Suppressor macrophage treated with lipopolysaccharide for 4 hours (primary cell): ENCODE measurements at places on chromosomes 5 and 9.

GRCh38 chr5:93622240-93622885, 39.3 kb downstream of the NR2F1 start:
- no peak for DNase-seq

- DNase-seq = no peak
Observed at GRCh38 chr9:74949859-74950855, 2.6 kb downstream of the C9orf40 start.

- DNase-seq = no peak
Observed at GRCh38 chr9:96495341-96495740, 45.4 kb downstream of the HABP4 start.

- DNase-seq = no peak
Observed at GRCh38 chr5:94711785-94712184, 93.3 kb downstream of the SLF1 start.

DNA sequence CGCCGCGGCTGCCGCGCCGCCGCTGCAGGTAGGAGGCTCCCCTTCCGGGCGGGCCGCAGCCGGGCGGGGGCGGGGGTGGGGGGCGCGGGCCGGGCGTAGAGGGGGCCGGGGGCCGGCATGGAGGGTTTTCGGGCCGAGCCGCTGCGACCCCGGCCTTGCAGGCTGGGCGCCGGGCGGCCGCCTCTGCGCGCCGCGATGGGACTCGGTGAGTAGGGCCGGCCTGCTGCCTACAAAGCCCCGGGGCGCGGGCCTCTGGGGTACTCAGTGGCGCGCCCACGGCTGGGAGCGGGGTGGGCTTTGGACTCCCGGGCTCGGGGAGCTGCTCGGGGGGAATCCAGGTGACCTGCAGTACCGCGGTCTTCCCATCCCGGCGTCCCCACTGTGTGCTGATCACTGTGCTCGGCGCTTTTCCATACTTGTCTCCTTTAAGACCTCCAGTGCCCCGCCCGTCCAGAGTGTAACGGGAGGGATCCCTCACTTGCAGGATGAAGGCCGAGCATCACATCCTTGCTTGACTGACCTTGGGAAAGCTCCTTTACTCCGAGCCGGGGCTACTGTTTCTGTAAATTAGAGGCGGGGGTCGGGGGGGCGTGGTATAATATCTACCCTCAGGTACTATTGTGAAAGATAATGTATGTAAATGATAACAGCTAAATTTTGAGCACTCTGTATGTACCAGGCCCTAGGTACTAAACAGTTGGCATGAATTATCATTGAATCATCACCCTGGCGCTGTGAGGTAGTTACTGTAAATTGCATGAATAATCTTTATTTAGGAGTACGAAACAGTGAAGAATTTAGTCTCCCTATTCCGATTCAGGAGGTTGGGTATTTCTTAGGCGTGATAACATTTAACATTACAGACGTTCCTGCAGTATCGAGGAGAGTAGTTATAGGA, 672 bp downstream of the MSANTD3 start:
- peak; percentile 41 for DNase-seq
